HS-27A (cell line): ENCODE measurements at places on chromosomes 4 and X.

GRCh38 chr4:1472911-1473518, 66.8 kb upstream of the NKX1-1 start:
- DNase-seq = no peak

GRCh38 chrX:111560801-111561200, 49.4 kb downstream of the SERTM2 start:
- DNase-seq = no peak

- DNase-seq = no peak
Measured at GRCh38 chr4:1240721-1241465, 8.0 kb downstream of the CTBP1 start.

GRCh38 chrX:135411893-135412292, 9.9 kb upstream of the SMIM10L2A start:
- DNase-seq = no peak
